Fibroblast of the conjunctiva (primary cell): ENCODE measurements at places on chromosomes 7 and 10.

GRCh38 chr10:121500701-121501332 is 97.4 kb downstream of the FGFR2 start:
- no peak for DNase-seq

GRCh38 chr7:5774790-5775189 is 6.7 kb downstream of the RNF216 start:
- no peak for DNase-seq

- no peak for DNase-seq
These were observed 261.9 kb upstream of the LYZL1 start for GRCh38 chr10:29026802-29027580.

DNA sequence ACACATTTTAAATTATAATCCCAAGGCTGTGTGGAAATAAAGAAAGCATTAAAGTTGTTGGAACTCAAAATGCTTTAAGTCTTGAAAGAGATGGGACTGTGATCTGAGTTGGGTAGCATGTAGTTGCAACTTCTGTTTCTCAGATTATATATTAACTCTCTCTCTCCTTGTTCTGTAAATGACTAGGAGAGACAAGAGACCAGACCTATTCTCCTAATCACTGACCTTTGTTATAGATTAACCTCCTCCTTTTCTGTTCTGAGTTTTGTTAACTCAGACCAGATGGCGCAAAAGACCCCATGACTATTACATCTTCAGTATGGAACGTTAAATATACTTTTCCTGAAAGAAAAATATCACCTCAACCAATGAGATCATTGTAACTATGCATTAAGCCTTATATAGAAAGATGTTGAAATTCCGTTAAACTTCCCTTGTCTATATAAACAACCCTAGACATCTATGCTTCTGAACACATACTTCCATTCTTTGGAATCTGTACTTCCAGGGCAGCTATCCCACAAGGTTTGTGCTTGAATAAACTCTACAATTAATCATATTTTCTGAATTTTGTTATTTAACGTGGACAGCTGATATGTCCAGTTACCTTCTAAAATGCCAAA is 143.5 kb upstream of the TRIM24 start:
- no peak for DNase-seq

DNA sequence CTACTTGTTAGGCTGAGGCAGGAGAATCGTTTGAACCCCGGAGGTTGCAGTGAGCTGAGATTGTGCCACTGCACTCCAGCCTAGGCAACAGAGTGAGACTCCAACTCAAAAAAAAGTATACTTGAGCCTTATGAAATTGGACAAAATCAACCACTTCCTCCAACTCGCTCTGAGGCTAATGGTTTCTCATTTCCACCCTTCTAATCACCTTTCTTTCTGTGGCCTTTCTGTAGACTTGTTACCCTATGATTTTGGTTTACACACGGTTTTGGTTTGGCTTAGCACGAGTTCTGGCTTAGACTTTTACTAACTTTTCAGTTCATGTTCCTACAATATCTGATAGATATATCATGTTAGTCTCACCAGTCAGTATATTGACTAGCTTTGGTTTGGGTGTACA is 152.0 kb downstream of the PHTF2 start:
- DNase-seq = no peak

- DNase-seq = no peak
These were observed 149.6 kb upstream of the TCERG1L start for GRCh38 chr10:131461093-131461492.

- DNase-seq = peak; percentile 9
These were observed 120.2 kb upstream of the CTTNBP2 start for GRCh38 chr7:117993377-117994003.

GRCh38 chr7:130875-131780 is 61.2 kb upstream of the FAM20C start:
- DNase-seq = no peak

DNA sequence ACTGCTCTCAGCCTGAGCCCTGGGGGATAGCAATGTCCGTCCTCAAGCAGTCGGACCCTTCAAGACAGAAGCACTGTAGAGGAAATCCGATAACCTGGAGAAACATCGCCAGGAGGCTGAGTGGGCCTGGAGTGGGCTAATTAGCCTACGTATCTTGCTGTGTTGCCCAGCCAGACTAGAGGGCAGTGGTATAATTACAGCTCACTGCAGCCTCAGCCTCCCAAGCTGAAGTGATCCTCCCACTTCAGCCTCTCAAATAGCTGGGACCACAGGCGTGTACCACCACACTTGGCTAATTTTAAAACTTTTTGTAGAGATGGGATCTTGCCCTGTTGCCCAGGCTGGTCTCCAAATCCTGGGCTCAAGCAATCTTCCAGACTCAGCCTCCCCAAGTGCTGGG is 21.7 kb downstream of the LYZL2 start:
- DNase-seq = no peak

GRCh38 chr7:155002411-155003091 is 373 bp downstream of the PAXIP1 start:
- DNase-seq = no peak

- DNase-seq = no peak
These were observed 100.6 kb downstream of the GRB10 start for GRCh38 chr7:50682079-50682478.

DNA sequence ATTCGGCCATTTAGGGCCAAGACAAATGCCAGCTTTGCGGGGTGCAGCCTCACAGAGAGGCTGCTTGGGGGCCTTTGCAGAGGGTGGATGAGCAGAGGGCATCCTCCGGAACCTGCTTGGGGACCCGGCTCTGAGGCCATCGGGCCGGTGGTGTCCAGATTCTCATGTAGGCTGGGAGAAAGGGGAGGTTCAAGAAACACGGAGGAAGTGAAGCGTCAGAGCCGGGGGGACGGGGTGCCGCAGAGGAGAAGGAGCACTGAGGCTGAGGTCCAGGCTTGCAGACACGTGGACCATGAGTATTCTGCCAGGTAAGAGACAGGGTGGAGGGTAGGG is 150.7 kb upstream of the SHH start:
- no peak for DNase-seq

- no peak for DNase-seq
These were observed 819 bp upstream of the TRIM4 start for GRCh38 chr7:99920149-99920548.

GRCh38 chr7:94044806-94045205 is 40.7 kb upstream of the BET1 start:
- no peak for DNase-seq

GRCh38 chr7:94045581-94045980 is 41.4 kb upstream of the BET1 start:
- no peak for DNase-seq

- DNase-seq = no peak
These were observed 11.1 kb downstream of the MCU start for GRCh38 chr10:72702868-72703581.

- no peak for DNase-seq
These were observed 98.8 kb downstream of the PTPN20 start for GRCh38 chr10:47010036-47010435.

GRCh38 chr7:88851220-88851619 is 55.7 kb upstream of the TEX47 start:
- no peak for DNase-seq

GRCh38 chr7:113722006-113722405 is 196.8 kb downstream of the PPP1R3A start:
- DNase-seq = no peak

- DNase-seq = no peak
These were observed 1.9 kb downstream of the MAGI2 start for GRCh38 chr7:79451580-79451979.
